Stimulated activated CD4-positive, alpha-beta T cell treated with anti-CD3 and anti-CD28 coated beads, Interleukin-12 subunit alpha, Interleukin-12 subunit beta, amount 100 ng/mL, for 4 hours (primary cell): ENCODE measurements at places on chromosomes 4 and X.
A peak's percentile ranks its signal among the peaks of the same experiment; 100 is the strongest.

- no peak for DNase-seq
These were observed 144.5 kb downstream of the NPNT start for GRCh38 chr4:106039796-106040195.

- no peak for DNase-seq
These were observed 39.0 kb downstream of the FRMD7 start for GRCh38 chrX:132088864-132089263.

DNA sequence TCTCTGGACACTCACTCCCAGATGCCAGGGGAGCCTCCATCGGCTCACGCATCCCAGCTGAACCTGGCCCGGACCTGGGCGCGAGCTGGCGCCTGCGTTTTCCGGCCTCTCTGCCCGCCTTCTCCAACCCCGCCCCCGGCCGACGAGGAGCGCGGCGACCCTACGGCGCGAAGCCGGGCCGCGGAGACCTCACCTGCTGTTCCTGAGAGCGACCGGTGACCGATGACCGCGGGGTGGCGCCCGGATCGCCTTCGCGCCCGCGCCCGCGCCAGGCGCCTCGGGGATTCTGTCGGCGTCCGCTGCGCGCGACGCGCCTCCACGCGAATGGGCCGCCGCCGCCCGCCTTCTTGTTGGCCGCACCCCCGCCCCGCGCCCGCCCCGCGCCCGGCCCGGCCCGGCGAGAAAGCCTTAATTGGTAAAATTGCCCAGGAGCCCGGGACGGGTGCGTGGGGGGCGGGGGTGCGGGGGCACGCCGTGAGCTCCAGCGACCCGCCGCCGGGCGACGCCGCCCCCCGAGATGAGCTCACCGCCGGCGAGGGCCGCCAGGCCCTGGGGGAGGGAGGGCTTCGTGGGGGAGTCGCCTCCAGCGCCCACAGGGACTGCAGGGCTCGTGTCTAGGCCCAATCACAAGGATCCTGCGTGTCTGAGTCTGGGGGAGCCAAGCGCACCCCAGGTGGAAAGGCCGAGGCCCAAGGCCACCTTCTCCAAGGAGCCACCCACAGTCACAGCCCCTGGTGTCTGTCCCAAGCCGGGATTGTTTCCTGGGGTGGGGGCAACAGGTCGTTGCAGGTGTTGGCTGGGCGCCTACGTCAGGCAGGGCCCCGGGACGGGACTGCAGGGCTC is at the start of gene FLNA:
TSS of gene FLNA (minus strand) at position 322 of the 843 bp plus-strand sequence. CDS start 3,389 bp downstream, outside the sequence.
- peak; percentile 32 for DNase-seq

- DNase-seq: no peak
These were observed 619.2 kb downstream of the RAPGEF2 start for GRCh38 chr4:159722052-159722451.

GRCh38 chr4:152534541-152535359 is 1.1 kb downstream of the FBXW7 start:
- DNase-seq: peak; percentile 37

DNA sequence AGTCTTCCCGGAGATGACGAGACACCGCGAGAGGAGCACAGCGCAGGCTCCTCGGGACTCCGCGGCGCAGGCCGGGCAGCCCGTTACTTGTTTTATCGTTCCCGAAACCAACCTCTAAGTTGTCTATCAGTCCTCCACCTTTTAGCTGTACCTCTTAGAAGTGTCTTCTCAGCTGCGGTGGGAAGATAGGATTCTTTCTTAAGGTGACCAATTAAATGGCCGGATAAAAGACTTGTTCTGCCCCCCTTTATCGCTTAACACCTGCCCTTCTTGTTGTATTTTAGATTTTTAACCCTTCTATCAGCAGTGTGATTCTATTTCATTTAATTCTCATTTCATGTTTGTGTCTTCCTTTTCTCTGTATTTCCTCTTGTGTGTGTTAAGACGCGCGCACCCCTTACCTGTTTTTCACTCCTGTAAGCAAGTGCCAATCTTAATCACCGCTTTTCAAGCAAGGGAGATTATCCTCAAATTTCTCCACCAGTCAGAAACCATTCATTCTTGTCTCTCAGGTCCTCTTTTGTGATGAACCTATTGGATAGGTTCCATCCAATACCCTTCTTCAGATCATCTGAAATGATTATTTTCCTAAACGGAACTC is at the start of gene SLC9B2:
TSS of gene SLC9B2 (minus strand) at position 15 of the 601 bp plus-strand sequence. CDS start 9,211 bp downstream, outside the sequence.
- DNase-seq: peak; percentile 12

- no peak for DNase-seq
These were observed 647.4 kb downstream of the BCOR start for GRCh38 chrX:39450234-39450977.

DNA sequence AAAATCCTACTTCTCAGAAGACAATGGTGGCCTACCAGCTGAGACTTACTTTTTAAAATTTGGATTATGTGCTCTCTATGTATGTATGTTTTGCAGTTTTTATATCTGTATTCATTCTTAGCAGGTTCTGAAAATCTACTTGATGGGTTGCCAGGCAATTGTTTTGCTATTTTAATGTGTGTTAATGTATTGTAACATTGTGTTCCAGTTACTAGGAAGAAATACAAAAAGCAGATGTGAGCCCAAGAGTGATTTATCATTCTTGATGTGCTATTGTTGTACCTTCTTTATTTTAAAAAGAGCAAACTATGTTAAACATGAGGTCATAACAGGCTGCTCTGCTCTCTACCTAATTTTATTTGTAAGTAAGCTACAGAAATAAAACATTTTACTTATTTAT is 81.9 kb downstream of the REPS2 start:
- DNase-seq: no peak

DNA sequence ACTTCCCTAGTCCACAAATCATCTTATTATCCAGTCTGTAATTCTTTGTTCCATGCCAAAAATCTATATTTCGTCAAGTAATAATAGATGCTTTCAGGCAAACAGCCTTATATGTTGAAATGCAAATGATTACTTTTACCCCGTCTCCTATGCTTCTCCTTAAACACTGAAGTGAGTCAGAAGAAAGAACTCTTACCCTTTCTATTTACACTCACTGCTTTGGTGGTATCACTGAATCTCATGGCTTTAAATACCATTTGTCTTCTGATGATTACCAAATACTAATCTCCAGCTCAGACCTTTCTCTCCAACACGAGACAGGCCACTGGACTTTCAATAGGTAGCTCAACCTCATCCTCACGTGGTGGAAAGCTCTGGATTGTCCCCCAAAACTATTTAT is 558.1 kb downstream of the IL1RAPL1 start:
- no peak for DNase-seq

- DNase-seq: no peak
These were observed 454.1 kb upstream of the ADGRL3 start for GRCh38 chr4:60745800-60746571.

GRCh38 chrX:76076124-76076523 is 96.7 kb upstream of the PBDC1 start:
- no peak for DNase-seq

- DNase-seq: no peak
These were observed 40.5 kb downstream of the PAGE2 start for GRCh38 chrX:55129361-55129760.

DNA sequence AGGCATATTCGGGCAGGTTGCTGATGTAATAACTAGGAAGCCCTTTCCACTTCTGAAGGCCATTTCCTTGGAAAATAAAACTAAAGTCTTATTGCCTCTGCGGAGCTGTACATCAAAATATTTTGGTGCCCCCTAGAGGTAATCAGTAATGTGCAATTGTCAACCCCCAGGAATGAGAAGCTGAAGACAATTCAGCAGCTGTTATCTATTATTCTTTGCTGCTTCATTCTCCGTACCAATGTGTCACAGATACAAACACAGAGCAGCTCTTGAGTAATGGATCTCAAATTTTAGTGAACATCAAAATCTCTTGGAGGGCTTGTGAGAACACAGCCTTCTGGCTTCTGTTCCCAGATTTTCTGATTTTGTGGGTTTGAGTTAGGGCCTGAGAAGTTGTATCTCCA is 3.5 kb upstream of the SLIT2 start:
- no peak for DNase-seq

GRCh38 chr4:52545099-52546069 is 113.7 kb downstream of the USP46 start:
- DNase-seq: peak; percentile 43

DNA sequence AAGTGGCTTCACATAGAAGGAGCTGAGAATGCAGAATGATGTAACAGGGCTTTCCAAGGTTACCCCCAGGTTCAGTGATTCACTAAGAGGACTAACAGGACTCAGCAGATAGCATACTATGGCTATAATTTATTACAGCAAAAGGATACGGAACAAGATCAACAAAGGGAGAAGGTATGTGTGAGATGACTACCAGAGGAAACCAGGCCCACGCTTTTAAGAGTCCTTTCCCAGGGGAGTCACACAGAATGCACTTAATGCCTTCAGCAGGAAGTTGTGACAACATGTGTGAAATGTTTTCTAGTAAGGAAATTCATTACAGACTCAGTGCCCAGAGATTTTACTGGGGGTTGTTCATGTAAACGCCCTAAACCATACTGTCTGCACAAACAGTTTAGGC is 373.6 kb upstream of the MAGEB2 start:
- DNase-seq: no peak

GRCh38 chr4:90542216-90542615 is 415.0 kb downstream of the CCSER1 start:
- DNase-seq: no peak

DNA sequence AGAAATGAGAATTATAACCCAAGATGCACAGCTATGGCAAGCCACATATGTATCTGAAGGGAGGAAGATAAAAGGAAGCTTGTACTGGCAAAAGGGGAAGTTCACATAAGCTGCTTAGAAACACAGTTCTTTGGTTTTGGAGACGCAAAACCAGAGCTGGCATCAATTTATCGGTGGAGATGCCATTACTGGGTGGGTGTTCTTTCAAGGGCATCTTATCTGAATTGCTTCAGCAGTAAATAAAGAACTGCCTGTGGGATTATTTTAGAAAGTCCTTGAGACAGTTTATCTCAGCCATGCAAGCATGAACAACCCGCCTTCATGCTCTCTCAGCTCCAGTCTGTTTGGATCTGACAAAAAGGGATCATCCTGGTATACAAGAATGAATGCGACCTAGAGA is 60.8 kb downstream of the DDX60 start:
- DNase-seq: no peak

DNA sequence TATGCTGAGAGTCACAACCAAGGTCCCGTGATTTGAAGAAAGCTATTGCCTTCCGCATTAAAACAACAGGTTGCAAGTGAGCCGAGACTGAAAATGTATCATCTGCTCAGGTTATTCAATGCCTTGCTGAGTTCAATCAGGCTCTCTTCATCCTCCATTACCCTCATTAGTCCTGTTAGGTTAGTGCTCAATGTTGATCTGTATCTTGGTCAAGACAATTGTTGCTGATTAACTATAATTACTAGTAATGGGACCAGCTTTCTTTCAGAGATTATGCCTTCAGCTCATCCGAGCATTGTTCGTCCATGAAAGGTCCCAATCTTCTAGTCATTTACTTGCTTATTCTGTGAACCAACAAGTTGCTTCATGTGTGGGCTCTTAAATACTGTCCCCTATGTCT is 534.6 kb upstream of the FAM241A start:
- DNase-seq: no peak

GRCh38 chr4:57095245-57095644 is 14.9 kb downstream of the IGFBP7 start:
- DNase-seq: no peak

DNA sequence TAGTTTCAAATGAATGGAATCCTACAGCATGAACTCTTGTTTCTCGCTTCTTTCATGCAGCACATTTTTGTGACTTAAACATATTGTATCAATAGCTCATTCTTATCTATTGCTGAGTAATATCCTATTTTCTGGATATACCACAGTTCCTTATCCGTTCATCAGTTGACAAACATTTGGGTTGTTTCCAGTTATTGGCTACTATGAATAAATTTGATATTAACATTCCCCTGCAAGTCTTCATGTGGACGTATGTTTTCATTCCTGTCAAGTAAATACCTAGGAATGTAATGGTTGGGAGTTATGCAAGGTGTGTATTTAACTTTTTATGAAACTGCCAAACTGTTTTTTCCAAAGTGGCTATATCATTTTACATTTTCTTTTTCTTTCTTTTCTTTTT is 114.0 kb upstream of the SH3RF1 start:
- no peak for DNase-seq

DNA sequence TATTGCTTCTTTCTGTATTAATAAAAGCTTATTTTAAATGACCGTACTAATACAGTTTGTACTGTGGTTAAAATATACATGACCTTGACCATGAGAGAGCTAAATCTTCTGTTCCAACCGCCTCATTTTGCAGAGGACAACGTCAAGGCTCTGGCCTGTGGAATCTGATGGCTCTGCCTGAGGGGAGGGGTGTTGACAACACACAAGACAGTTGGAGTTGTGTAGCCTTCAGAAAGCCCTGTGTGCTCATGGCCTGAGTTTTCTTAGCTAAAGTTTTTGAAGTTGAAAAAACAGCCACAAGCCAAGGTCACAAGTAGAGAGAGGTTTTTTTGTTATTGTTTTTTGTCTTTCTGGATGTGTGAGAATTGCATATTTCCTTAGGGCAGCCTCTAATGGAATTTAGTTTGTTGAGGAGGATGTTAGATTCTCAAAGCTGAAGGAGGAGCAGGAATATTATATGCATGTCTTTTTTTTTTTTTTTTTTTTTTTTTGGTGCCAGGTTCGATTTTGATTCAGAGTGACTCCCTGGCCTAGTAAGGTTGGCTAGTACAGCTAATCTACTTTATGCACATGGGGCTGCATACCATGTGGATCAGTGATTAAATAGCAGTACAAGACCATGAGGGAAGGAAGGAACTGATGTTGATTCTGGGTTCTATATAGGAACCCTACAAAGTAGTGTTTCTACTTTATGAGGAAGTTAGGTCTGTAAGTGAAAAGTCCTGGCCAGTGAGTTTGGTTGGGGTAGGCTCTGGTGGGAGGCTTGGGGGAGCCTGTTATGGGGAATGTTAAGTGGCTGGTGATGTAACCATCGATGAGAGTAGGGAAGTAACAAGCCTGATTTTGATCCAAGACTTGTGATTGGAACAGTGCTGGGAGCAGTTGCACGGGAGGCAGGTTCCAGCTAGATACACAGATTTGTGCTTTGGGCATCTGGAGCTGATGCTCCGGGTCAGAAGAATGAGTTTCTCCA is 20.3 kb downstream of the SMS start:
- DNase-seq: no peak

- no peak for DNase-seq
These were observed 35.4 kb upstream of the PPA2 start for GRCh38 chr4:105509291-105509690.

- no peak for DNase-seq
These were observed 8.1 kb upstream of the SMS start for GRCh38 chrX:21932292-21933002.

- DNase-seq: no peak
These were observed 232.4 kb upstream of the BMP3 start for GRCh38 chr4:80798082-80798481.

GRCh38 chr4:110165382-110166286 is 32.8 kb downstream of the ELOVL6 start:
- peak; percentile 37 for DNase-seq

GRCh38 chrX:16671005-16671404 is 21.0 kb downstream of the S100G start:
- peak; percentile 0 for DNase-seq
